ENCODE measurements at places on chromosomes 3 and 15.

GRCh38 chr15:28915041-28915810, 29.5 kb downstream of the APBA2 start:
- no peak for DNase-seq

DNA sequence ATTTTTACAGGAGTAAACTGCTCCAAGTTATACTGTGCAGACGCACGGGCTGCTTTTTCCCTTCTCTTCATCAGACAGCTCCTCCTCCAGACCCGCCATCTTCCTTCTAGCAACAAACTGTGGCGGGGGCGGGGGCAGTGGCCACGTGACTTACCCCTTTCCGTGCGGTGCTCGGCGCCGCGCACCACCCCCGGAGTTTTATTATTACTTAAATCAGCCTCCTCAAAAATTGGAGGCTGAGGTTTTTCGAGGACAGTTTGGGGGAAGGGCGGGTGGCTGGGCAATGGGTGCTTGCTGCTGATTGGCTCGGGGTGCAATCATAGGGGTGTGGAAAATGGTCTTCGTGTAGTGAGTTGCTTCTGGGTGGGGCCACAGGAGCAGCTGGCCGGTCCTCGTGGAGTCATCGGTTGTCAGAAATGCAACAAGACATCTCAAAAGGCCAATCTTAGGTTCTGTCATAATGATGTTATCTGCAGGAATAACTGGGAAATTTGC, 77.1 kb upstream of the MFGE8 start:
- DNase-seq: no peak

- no peak for DNase-seq
These were observed 28.8 kb downstream of the PCNP start for GRCh38 chr3:101602731-101603130.

DNA sequence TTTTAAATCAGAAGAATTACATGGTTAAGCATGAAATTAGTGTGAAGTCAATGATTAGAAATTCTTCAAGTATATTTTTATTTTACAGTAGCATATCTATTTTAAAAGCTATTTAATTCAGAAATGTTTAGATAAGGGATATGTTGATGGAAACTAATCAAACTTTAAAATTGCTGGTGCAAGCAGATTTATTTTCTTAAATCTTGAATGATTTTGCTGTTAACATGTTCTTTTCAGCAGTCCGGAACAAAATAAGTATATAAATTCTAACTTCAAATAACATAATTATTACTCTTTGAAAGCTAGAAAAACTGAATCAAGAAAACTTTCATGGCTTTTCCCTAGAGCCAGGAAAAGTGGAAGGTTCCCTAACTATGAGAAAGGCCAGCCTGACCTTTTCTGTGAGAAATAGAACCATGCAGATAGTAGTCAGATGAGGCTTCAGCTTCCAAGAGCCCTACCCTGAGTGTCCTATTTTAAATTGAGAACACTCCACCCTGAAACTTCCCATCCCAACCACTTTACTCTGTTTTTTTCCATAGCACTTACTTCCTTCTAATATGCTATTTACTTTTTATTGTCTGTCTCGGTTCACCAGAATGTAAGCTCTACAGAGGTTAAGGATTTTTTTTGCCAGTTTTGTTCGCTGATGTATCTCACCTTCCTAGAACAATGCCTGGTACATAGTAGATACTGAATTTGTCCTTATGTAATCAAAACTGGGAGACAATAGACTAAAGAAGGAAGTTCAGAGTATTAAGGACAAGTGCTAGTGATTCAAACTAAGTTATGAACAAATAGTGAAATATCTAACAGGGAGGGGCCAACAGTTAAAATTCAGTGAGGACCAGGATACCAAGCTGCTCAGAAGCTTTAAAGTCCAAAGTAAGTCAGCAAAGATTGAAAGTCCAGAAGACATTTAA, 66.8 kb downstream of the CD200R1L start:
- no peak for DNase-seq

- DNase-seq: no peak
These were observed 16.2 kb downstream of the RARB start for GRCh38 chr3:25444273-25444672.

- peak; percentile 97 for DNase-seq
These were observed 108.2 kb upstream of the UBE2E2 start for GRCh38 chr3:23094890-23095462.

DNA sequence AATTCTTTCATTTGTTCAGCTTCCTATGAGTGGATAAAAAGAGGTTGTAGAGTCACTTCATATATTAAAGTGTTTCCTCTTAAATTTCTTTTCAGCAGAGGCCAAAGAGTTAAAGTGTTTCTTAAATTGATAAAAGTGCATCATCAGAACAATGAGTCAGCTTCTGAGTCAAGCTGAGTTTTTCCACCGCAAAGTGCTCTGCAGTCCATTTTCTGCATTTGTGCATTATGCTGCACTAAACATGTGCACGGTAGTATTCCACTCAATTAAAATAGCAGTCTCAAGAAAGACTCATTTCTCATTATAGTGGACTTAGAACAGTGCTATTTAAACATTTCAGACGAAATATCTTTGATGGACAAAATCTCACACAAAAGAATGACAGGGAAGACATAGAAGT, 152.0 kb downstream of the ZBBX start:
- DNase-seq: no peak

GRCh38 chr3:99578339-99578970, 59.9 kb upstream of the COL8A1 start:
- DNase-seq: no peak

GRCh38 chr3:2921903-2922302, 188.3 kb downstream of the IL5RA start:
- peak; percentile 21 for DNase-seq

DNA sequence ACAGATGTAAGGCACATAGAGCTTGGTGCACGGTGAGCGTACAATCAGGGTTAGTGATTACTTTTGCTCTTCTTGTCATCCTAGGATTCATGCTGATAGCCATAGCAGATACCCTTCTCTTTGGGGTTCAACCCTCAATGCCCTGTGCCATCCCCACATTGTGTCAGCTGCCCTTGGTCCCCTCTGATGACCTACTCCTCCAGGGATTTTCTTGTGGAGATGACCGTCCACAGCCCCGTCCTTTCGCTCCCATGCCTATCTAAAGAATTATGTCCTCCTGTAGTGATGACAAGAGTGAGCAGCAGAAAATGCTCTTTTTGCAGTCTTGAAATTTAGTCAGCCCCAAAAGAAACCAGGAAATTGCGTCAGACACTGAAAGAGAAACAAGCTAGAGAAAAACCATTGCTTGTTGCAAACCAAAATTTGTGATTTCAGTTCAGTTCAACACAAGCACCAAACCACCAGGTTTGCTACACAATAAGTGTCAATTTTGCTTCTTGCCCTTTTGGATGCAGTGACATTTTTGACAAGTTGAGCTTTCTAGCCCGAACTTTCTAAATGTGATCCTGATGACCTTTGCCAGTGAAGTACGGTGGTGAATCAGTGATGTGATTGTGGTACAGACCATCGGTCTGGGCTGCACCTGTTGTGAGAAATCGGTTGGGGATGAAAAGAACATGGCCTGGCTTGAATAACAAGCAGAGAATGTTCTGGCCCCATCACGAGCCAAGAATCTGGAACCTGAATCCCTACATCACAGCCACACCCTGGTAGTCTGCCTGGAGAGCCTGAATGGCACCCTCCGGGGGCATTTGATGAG, 41.3 kb downstream of the CMTM7 start:
- DNase-seq: no peak

DNA sequence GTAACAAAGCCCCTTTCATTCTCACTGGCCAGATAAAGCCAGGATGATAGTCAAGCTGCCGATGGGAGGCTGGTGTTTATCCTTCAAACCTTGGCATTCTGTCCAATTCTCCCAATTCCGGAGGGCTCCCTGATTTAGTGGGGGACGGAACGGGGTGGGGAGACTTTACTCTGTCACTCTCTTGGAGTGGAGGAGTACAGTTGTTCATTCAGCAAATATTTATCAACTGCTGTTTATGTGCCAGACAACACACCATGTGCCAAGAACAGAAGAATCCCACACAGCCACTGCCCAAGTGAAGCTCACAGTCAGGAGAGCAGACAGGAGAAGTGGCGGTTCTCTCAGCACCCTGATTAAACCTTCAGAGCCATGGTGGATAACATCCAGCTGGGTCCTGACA, 63.3 kb downstream of the WNT5A start:
- no peak for DNase-seq

GRCh38 chr3:178618197-178618596, 82.0 kb downstream of the KCNMB2 start:
- no peak for DNase-seq

- DNase-seq: no peak
These were observed 220.8 kb upstream of the TPRG1 start for GRCh38 chr3:188950832-188951489.

DNA sequence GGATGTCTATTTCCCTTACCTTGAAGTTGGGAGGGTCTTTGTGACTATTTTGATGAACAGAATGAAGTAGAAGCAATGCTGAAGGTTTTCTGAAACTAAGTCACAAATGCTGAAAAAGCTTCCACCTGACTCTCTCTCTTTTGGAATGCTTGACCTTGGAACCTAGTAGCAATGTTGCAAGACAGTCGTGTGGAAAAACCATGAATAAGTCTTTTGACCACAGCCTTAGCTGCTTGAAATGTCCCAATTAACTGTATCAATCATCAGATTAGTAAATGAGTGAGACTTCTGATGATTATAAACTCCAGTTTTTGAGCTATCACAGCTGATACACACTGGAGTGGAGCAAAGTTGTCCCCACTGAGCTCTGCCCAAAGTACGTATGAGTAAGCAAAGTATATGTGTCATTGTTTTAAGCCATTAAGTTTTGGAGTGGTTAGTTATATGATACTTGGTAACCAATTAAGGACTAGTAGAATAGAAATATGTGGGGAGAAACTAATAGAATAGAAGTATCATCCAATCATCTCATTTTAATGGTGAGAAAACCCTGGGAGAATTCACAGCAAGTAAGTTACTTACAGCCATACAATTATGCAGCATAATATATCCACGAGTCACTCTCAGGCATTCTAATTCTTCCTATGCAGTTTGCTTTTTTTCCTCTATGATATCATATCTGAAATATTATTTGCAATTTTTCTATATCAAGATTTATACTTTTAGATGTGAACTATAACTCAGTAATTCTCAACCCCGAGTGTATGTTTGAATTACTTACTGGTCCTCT, 1010.6 kb downstream of the ROBO2 start:
- DNase-seq: no peak

- no peak for DNase-seq
These were observed 2.4 kb downstream of the LMCD1 start for GRCh38 chr3:8503871-8504610.

DNA sequence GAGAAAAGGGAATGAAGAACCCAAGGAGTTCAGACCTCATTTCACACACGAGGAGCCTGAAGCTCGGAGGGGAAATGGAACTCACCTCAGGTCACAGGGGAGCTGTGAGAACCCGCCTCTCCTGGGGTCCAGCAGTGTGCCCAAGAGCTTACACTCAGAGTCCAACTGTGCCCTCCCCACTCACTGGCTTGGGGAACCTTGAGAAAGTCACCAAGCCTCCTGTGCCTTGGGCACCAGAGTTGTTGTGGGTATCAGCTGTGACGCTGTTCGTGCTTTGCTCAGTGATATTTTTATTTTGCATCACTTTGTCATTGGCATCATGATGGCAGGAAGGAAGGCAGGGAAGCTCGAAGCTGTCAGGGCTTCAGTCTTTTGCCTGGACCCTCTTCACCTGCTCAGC, 83.4 kb downstream of the TLE3 start:
- DNase-seq: no peak

DNA sequence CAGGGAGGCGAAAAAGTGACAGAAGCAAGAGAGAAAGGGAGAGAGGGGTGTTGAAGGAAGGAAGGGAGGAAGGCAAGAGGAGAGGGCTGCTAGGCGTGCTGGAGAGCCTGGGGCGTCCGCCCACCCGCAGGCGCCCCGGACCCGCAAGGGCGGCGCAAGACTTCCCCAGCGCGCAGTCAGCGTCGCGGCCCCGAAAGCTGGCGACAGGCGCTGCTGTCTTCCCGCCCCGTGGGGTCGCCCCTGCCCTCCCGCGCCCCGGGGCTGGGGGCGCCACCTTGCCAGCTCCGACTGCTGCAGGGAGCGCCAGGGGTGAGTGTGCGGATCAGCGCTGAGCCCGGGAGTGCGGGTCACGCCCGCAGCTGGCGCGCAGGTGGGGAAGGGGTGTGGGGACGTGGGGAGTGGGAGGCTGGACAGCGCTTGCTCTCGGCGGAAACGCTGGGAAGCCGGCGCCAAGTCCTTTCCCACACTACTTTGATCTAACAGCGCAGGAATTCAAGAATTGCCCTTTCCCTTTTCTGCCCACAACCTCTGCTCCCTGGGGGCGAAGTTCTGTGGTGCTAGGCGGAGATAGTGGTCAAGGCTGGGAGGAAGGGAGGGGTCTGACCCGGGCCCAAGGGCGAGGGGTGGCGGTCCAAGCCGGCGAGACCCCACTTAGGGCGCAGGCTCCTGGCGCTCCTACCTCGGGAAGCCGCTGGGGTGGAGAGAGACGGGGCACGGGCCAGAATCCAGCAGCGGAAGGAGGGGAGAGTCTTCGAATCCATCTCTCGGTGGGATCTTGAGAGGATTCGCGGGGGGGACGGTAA, 266.1 kb downstream of the CGGBP1 start:
- no peak for DNase-seq

DNA sequence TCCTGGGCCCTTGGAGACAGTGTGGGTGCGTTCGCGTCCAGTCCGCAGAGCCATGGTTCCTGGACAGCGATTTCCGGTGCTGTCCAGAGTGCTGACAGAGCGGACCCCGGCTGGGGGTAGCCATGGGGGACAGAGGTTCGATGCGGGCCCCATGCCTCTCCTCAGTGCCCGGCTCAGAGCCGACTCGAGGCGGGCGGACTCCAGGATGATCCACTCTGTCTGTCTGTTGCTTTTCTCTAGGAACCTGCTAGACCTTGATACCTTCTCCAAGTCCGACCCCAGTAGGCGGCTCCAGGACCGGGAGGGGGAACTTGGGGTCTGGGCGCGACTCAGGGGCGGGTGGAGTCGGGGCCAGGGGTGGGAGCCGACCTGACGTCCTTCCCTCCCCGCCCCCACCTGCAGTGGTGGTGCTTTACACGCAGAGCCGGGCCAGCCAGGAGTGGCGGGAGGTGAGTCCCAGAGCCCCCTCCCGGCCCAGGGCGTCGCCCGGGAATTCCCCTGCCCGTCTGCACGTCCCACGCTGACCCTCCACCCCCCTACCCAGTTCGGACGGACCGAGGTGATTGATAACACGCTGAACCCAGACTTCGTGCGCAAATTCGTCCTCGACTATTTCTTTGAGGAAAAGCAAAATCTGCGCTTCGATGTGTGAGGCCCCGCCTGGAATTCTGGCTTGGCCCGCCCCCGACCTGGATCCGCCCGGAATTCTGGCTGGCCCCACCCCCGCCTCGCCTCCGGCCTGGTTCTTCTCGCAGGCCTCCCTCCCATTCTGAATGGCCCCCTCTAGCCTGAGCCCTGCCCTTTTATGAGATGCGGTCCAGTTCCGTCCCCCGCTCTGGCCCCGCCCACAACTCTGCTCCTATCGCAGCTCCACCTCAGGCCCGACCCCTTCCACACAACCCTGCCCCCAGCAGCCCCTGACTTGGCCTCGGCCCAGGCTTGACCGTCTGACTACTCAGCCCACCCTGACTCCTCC, 1.0 kb downstream of the CPNE9 start:
- peak; percentile 38 for DNase-seq

DNA sequence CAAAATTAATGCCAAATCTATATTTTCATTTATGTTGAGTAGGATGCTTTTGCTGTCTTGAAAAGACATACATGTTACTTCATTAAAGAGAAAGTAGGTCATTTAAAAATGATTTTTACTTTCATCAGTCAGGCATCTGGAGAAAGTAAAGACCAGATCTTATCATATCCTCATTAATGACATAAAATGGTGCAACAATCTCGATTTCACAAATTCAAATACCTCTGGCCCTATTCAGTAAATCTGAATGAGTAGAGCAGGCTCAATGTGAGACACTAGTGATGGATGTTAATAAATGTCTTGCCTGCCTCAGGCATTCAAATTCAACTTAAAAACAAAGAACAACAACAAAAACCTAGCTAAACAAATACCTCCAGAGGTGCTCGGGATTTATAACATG, 714.1 kb downstream of the NAALADL2 start:
- DNase-seq: no peak

Data from NCI-H2029 treated with DMSO at 0.1 percent for 48 hours (cell line).